ENCODE measurements at places on chromosomes 5 and 9. TPM values are rescaled to one million over a fixed set of nuclear protein-coding genes. Genes with fewer than 3 reads are reported as not detected.

DNA sequence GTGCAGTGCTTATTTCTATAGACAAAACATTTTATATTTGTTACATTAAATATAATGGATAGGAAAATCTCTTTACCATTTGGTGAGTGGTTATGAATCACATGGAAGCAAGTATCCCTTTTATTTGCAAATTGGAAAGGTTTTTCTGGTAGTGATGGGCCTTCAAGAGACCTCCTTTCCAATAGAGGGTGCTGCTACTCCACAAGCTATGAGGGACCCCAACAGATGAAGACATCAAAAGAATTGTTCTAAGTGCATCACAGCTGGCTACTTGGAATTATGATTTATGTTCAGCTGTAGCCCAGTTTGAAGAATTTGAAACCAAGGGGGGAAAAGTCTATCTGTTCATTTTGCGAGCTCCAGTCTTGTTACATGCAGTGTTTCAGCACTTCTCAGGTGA is 493.7 kb upstream of the SGCD start:
- no peak for DNase-seq

- DNase-seq = no peak
Measured at GRCh38 chr5:138874771-138875551, at the start of gene LRRTM2. LRRTM2 (minus strand) TSS chr5:138875335; CDS start chr5:138874911, 424 bp downstream.

DNA sequence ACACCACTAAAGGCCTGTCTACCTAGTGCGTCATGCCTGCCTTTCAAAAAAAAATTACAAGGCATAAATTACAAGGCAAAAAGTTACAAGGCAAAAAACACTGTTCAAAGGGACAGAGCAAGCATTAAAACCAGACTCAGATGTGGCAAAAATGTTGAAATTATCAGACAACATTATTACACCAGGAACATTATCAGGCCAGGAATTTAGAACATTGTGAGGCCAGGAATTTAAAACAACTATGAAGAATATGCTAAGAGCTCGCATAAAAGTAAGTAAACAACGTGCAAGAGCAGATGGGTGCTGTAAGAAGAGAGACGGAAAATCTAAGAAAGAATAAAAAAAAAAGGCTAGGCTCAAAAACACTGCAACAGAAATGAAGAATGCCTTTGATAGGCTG is 18.2 kb upstream of the MLANA start:
- DNase-seq = no peak

GPBP1 gene
- 75.3 TPM for total RNA-seq

C9 gene
- total RNA-seq = not detected
